ENCODE measurements at places on chromosomes 6 and 20.

DNA sequence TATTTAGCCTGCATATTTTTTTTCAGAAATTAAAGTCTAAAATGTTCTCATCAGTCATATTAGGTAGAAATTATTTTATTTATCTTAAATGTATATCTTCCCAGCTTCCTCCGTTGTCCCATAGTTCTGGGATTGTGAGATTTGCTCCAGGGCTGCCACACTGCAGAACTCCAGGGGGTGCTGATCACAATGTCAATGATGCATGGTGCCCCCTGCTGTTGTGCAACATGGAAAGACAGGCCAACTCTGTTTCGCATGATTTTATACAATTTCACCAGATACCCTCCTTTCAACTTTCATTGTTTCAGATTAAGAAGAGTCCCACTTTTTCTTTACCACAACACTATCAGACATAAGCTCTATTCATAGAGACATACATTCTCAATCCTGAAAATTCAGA is 35.9 kb downstream of the ID4 start:
- DNase-seq = peak; percentile 15

DNA sequence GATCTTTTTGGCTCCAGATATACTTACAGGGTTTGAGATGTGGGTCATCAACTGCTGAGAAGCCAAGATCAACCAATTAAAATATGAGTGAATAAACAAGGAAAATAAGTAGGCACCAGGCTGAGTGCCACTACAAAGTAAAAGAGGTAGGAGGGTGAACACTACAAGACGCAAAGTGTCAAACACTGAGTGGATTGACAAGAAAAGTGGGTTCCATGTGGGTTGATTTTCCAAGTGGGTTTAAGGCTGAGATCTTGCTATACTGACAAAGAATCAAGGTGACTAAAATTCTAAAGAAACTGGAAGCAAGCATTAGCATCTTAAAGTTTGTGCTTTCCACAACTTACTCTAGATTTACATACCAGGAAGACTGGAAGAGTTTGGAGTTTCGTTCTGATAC is 160.4 kb upstream of the SPACA1 start:
- no peak for DNase-seq

DNA sequence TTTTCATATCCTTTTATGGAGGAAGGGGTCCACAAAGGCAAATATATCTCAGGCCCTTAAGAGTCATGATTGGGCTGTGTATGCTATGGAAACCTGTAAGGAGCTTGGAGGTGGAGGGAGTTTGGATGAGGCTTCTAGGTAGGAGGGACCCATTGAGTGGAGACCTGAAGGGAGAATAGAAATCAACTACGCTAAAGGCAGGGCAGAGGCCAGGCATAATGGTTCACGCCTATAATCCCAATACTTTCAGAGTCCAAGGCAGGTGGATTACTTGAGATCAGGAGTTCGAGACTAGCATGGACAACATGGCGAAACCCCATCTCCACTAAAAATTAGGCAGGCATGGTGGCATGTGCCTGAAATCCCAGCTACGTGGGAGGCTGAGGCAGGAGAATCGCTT is 34.4 kb upstream of the ZNF217 start:
- no peak for DNase-seq

DNA sequence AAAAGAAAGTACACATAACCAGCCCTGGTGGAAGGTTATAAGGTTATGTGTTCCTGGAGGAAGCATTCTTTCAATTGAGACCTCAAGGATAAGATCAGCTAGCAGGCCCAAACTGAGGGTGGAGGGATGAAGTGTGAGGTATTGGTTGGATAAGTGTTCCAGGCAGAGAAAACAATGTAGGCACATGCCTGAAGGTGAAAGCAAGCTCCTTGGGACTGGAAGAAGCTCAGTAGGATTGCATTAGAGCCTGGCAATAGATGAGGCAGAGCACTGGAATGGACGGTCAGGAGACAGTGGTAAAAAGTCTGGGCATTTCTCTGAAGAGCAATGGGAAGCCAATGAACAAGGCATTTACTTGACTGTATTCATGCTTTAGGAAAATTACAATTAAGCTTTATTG is 89.9 kb upstream of the SHLD1 start:
- no peak for DNase-seq

DNA sequence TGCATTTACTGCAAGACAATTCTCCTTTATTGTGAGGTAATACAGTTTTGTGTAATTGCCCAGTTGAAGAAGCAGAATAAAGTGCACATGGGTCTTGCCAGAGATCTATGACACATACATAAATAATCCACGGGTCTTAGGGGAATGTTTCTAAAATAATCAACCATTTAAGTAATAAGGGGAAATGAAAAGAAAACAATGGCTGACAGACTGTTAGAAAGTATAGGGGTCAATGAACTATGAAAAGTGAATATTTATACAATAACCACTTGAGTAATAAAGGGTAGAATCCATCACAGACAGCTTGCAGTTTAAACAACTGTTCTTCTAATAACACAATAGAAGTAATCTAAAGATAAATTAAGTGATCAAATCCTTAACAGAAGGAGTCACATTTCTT is 477.2 kb downstream of the EYS start:
- no peak for DNase-seq

DNA sequence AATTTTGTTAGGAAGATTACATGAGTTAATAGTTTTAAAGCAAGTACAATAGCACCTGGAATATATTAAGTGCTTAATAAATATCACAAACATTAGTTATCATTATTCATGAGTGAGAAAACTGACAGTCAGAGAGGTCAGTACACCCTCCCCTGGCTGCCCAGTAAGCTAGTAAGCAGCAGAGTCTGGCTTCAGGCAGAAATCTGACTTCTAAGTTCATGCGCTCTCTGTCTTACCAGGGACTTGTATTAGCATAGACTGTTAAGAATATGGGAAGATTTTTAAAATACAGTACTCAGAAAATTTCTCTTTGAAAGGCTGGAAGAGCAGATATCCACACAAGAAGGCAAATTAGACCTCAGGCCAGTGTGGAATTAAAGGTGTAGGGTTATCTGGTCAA is 40.8 kb downstream of the BCAS1 start:
- no peak for DNase-seq

DNA sequence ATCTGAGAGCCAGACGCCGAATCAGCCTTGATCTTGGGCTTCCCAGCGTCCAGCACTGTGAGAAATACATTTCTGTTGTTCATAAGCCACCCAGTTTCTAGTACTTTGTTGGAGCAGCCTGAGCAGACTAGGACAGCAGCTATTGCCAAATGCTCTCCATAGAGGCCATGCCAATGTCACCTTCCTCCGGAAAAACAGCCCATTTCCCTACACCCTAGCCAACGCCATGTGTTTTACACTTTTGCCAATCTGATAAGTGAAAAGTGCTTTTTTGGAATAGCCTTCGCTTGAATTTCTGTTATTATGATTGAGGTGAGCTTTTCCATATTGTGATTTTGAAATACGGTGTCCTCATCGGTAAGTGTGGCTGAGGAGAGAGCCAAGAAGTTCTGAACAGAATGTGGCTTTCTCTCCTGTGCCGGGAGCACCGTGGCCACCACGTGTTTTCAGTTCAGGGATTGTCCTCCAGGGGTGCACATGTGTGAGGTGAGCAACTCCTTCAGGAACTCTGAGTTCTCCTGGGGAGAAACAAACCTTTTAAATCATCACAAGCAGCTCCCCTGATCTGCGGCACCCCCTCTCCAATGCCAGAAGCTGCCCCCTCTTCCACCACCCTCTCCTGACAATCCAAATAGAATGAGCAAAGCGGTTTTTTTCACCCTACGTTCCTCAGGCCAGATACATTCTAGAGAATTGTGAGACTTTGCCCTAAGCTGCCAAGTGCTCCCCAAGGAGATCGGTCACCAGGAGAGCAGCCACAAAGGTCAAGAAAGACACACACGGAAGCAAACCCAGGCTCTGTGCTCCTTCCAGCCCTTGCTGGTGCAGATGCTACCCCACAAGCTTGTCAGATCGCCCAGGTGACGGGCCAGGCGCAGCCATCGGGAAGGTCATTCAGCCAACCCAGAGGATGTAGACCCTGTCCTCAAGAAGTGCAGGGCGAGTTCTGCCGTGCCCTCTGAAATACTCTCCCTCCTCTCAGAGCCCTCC is 36.0 kb downstream of the TAF8 start:
- DNase-seq = no peak

- DNase-seq = no peak
Observed at GRCh38 chr6:100549406-100550167, 84.9 kb upstream of the SIM1 start.

DNA sequence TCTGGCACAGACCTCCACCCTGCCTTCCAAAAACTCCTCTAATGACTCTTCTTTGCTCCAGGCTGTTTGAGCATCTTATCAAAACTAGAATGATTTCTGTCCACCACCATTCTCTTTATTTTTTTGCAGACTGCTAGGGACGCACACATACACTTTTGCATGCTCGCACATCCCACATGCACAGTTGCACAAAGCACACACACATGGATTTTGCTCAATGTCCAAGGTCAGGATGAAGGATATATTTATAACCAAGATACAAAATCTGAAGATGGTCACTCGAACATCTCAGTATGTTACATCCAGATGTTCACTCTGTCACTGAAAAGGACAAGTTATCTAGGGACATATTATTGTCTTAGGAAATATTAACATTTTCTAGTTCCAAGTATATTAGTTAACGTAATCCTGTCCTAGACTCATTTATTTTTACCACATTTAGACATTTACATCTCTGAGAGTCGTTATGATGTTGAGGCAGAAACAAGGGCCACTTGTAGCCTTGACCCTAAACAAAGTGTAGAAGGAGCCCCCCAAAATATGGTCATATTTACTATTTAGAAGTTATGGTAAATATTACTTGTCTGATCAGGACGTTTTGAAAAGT is 3.4 kb upstream of the SIM1 start:
- DNase-seq = no peak

DNA sequence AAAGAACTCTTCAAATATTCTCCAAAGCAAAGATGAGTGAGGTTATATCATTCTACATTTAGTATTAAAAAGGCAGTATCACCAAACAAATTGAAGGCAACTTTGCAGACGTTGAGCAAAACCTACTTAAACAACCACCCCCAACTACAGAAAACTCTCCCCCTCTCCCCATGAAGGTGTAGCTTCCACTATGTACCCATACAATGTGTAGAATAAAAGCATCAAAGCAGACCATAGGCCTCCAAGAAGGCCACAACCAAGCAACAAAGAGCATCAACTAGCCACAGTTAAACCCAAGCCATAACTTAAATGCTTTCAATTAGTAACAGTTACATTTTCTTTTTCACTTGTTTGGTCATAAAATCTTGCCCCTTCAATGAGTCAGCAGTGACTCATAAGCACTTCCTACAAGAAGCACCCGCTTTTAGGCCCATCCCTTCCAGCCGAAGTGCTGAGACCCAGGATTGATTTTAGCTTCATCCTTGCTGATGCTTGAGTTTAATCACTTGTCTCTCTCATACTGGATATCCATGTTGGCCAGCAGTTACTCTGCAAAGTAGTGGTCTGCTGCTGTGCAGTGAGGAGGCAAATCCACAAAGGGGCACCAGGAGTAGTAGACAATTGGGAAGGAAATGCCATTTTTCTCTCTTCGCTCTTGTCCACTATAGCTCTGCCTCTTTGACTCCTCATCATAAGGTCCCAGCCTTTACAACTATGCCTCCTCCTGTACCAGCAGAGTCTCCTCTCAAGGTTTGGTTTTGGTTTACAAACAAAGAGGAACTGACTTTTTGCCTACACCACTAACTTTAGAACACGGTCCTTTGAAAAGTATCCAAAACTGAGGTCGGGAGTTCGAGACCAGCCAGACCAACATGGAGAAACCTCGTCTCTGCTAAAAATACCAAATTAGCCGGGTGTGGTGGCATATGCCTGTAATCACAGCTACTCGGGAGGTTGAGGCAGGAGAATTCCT is 8.4 kb upstream of the NUP153 start:
- peak; percentile 90 for DNase-seq

All from NB4 (cell line).